Iris pigment epithelial cell (primary cell): ENCODE measurements at places on chromosomes 7 and 10.

DNA sequence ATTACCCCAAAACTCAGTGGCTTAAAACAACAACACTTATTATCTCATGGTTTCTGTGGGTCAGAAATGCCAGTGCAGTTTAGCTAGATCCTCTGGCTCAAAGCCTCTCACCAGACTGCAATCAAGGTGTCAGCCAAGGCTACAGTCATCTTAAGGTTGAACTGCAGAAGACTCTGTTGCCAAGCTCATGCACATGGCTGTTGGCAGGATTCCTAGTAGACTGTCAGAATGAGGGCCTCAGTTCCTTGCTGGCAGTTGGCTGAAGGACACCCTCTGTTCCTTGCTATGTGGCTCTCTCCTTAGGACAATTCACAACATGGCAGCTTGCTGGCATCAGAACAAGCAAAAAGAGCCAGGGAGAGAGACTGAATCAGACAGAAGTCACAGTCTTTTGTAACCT is 34.7 kb downstream of the TOMM7 start:
- peak; percentile 6 for DNase-seq

DNA sequence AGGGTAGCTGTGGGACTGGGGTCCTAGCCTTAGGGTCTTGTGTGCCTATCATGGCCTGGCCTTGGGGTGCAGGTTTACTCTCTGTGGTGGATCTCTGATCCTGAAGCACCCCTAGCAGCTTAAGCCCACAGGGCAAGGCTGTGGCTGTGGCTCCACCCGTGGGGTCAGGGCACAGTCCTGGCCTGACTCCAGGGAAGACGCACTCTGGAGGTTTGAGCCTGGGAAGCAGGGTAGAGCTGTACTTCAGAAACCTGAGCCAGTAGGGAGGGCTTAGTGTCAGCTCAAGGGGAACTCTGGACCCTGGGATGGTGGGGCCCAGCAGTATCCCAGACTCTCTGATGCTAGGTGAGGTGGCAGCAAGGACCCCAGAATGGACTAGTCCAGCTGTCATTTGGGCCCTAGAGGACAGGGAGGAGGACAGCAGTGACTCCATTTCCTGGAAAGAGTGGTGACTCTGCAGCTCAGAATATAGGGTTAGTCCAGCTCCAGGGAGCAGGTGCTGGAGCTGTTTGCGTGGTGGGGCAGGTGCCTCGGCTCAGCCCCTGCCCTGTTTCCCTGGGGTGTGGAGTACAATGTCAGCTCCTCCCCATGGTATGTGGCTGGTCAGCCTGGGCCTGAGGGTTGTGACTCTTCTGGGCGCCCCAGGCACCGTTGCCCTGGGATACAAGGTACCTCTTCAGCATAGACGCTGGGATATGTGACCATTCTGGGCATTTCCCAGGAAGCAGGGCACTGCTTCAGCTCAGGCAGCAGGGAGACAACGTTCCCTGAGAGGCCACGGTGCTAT is 15.8 kb downstream of the GTPBP4 start:
- DNase-seq = peak; percentile 12

- DNase-seq = no peak
Measured at GRCh38 chr10:37813763-37814162, 43.6 kb downstream of the ZNF248 start.

GRCh38 chr10:68566351-68566750 is 6.2 kb downstream of the TET1 start:
- DNase-seq = no peak

DNA sequence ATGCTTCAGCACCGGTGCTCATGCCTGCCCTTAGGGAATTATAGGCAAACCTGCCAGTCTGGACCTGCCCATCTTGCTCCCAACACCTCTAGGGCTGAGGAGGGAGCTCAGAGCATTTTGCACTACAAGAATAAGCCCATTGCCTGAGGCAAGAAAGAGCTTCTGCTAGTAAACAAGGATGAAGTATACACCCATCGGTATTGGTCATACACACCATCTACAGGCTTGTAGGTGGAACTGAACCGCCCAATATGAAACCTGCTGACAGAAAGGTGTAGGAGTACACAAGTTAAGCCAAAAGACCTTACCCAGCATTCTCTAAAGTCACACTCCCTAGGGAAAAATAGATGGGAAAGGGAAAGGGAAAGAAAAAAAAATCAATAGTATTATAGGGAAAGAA is 957.0 kb upstream of the LRRTM3 start:
- no peak for DNase-seq

DNA sequence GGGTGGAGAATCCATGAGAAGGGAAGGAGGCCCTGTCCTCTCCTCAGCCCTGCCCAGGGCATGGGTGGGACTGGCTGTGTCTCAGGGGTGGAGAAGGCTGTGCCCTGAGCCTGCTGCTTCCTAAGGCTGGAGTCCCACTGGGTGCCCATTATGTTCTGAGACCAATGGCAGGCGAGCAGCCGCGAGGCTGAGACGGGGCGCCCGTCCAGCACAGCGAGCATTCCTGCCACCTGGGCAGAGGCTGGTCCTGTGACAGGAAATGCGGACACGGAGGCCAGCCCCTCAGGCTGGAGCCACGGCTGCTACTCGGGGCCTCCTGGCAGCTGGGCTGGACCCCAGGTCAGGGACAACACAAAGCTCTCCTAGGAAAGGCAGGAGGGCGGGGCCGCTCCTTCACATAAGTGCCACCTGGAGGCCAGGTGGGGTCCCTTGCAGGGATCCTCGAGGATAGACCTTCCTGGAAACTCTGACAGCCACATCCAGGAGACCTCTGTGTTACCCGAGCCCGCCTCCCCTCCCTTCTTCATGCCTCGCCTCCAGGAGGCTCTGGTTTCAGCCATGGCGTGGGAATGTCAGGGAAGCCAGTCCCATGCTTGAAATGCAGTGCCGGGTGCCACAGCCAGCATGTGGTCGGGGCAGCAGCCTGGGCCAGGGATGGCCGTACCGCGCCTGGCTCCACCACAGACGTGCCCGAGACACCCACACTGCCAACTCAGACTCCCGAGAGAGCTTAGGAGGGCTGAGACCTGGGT is 173.9 kb downstream of the USP6NL start:
- DNase-seq = no peak

GRCh38 chr7:103592844-103593243 is 146.8 kb upstream of the SLC26A5 start:
- no peak for DNase-seq
